CD4-positive, alpha-beta T cell treated with Interleukin-15 for 1 hour (primary cell): ENCODE measurements at places on chromosomes 5 and 9.

DNA sequence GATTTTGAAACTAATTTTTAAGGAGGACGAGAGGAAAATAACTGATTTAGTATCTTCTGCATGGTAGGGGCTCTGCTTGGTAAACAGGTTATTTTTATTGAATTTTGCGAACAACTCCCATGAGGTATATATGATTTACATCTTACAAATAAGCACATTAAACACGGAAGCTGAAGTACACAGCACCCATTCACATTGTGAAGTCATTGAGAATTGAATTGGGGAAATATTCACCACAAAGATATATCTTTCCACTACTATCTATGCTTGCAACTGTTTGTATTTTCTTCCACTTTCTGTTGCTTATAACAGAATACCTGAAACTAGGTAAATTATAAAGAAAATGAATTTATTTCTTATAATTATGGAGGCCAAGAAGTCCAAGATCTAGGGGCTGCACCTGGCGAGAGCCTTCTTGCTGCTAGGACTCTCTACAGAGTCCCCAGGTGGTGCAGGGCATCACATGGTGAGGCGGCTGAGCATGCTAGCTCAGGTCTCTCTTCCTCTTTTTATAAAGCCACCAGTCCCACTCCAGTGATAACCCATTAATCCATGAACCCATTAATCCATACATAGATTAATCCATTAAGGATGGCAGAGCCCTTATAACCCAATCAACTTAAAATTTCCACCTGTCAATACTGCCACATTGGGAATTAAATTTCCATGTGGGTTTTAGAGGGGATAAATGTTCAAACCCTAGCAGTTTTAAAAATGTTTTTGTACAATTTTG lies 79.0 kb upstream of the ZNF608 start:
- DNase-seq = peak; percentile 44

DNA sequence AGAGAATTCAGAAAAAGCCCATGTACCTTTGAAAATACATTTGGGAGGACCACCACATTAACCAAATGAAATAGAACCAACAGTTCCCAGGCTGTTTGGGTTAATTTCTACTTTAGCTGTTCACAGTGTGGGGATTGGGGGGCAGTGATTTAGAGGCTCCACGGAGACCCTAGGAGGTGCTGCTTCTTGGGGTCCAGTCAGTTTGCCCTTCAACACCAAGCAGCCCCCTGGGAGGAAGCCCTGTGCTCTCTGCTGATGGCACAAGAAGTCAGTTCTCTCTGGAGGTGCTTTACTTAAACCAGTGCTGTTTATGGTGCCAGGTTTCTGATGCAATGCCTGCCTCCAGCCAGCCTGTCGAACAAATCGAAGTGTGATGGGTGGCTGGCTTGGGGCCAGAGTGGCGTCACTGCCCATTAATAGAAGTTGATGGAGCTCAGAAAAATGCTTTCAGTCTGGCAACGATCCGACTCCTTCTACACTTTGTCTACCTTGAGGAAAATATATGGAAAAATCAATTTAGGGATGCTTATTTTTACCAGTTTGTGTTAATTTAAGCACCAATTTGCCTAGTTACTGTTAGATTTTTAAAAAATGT lies 134.0 kb downstream of the SNX18 start:
- DNase-seq = no peak

DNA sequence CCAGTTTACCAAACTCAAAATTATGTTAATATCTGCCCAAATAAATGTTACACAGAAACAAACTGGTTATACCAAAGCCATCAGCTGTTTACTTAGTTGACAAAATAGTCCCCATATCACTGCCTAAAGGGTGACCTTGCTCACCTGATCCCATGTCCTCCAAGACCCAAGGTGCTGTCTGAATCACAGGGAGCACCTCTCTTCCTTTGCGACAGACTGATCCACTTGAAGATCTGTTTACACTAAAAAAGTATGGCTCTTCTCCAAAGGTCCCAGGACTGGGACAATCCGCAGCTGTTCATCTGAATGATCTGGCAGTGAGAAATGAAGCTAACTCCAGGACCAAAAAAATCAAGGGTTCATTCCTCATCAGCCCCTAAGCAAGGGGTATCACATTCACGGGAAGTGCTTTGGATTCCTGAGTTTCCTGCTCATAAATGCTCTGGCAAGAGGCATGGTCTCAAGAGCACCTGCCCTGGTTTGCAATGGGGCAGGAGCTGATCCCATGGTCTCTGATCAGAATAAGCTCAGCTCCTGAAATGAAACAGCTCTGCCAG lies 5.0 kb downstream of the PRUNE2 start:
- no peak for DNase-seq

DNA sequence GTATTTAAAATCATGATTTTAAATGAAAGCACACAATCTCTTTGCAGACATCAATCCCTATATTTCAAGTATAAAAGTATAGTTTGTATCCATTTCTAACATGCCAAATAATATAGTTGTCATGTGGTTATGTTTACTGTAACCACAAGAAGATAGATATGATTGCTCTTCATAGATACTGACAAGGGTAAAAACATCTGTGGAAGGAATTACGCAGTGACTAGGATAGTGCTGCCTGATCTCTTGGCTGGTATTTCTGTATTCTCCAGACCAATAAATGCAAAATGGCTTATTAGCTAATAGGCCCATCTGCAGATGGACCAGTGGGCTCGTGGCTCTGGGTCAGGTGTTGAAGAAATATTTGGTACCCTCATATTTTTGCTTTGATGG lies 34.9 kb upstream of the FBN2 start:
- no peak for DNase-seq

GRCh38 chr5:152689250-152689711 lies 284.2 kb upstream of the NMUR2 start:
- no peak for DNase-seq

- DNase-seq = no peak
Observed at GRCh38 chr5:67025457-67025856, 171.1 kb downstream of the CD180 start.

DNA sequence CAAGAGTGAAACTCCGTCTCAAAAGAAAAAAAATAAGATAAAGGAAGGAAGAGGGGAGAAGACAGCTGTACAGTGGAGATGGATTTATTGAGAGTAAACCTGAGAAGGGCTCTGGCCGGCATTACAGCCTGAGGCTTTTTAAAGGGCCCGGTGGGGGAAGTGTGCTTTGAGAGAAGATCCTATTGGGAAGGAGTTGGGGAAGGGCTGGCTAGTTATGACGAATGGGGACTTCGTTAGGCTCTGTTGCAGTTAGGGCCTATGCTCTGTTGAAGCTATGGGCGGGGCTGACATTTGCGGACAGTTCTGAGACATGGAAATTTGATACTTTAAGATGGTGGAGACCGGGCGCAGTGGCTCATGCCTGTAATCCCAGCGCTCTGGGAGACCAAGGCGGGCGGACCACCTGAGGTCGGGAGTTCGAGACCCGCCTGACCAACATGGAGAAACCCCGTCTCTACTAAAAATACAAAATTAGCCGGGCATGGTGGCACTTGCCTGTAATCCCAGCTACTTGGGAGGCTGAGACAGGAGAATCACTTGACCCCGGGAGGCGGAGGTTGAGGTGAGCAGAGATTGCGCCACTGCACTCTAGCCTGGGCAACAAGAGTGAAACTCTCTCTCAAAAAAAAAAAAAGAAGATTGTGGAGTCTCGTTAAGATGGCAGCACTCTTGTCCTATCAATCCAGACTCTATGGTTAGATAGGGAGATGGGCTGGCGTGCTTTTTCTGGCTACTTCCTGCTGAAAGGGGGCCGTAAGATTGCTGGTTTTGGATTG lies 33.2 kb downstream of the C9orf50 start:
- no peak for DNase-seq

- DNase-seq = peak; percentile 26
Observed at GRCh38 chr5:75050415-75050814, 1.9 kb downstream of the GCNT4 start.

DNA sequence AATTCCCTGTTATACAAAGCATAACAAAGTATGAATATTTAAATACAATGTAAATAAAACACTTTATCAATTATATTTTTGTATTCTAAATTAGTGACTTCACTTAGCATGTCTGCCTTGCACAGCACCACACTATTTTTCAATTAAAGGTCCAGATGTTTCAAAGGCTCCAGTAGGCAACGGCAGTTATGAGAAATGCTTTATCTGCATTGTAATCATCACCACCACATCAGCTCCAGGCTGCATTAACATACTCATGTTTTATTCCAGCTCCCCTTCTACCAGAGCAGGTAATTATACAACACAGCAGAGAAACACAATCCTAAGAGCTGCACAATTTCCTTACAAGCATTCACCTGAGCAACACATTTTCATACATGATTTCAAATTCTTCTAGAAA lies 102.8 kb downstream of the MAPKAP1 start:
- no peak for DNase-seq

DNA sequence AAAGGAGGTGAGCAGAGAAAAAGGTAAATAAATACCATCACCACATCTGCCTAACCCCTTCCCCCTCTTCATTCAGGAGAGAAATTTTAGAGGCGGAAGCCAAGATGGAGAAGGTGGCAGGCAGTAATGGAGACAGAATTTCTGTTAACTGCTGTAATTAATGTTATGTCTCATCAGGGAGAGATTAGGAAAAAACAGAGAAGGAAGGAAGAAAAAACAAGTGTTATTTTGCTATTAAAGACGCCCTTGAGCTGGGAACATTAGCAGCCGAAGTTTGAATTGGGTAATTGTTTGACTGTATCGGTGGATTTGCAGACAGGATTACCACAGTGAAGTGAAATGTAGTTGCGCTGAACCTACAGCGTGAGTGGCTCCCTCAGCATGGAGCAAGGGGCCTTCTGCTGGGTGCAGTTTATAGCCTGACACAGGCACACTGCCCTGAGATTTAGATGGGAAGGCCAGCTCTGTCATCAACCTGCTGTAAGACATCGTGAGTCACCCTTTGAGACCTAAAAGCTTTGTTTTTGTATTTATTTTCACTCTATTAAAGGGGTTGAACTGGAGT lies 136.3 kb downstream of the ASTN2 start:
- no peak for DNase-seq

GRCh38 chr5:29498412-29498811 lies 1695.1 kb upstream of the CDH6 start:
- no peak for DNase-seq

DNA sequence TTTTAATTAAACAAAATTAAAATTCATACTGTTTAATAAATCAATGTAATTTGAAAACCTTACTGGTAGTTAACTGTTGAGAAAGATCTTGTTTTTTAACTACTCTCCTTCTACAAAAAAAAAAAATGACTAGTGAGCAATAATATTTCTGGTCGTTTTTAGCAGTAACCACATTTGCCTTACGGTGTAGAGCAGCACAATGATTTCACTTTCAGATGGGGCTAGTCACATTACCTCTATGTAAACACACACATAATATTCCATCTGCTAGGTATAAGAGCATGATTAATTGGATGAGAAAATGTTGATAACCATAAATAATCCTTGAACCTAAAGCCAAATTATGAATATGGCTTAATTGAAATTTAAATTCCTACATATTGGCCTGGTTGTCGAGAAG lies 198.1 kb downstream of the CHSY3 start:
- no peak for DNase-seq

DNA sequence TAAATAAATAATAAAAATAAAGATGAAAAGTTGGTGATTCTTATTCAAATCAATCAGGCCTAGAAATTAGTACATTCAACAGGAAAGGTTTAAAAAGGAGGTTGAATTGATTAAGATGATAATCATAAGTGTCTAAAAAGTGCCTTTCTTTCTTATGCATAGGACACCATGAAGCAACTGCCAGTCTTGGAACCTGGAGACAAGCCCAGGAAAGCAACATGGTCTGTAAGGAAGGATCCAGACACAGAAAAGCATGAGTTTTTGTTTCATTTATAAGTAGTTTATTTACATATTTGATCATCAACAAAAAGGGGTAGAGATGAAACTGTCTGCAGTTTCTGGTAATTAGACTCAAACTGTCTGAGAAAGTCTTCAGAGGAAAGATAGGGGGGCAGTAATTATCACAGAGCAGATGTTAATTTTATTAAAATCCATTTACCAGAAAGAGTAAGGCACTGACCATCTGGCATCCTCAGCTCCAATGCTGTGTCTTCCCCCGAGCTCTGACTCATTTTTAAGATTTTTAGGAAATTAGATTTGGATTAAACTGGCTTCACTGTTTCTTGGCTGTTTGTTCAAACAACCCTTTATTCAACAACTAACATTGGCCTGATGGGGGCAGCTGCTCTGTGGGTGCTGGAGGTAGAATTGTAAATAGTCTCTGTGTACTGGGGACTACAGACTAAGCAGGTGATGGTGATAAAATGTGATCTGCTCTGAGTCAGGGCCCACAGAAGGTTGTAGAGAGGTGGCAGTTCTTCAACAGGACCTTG lies 2.7 kb downstream of the RABEPK start:
- no peak for DNase-seq

DNA sequence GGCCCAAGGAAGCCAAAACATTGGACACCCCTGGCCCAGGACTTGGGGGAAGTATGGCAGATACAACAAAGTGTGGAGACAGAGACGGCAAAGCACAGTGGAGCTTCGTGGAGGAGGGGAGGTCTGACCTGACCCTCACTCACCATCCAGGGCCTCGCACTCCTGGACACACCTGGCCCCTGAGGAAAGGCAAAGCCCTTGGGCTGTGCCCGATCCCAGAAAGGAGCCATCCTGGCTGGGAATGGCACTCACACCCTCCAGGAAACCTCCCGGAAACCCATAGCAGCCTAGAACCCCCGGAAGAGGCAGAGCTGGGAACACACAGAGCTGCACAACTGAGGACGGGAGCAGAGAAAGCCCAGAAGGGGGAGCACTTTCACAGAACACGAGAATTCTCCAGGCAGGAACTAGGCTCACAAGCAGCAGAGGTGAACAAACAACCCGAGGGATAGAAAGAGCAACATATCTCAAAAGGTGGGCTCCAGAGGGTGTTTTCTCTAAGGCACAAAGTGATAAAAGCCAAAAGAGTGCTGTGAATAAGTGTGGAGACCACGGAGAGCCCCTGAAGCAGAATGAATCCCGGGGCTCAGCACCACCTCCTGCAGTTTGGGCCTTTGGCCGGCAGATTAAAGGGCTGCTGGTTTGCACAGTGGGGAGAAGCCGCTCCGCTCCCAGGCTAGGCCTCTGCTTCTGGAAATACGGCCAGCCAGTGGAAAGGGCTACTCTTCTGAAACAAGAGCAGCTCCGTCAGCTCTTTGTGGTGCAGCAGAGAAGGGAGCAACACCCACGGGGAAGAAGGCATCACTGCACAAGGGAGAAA lies 108.2 kb downstream of the UBE2R2 start:
- peak; percentile 21 for DNase-seq
